Stimulated activated CD4-positive, alpha-beta T cell treated with anti-CD3 and anti-CD28 coated beads, Interleukin-2, amount 100 ng/mL, for 24 hours (primary cell): ENCODE measurements at places on chromosomes 12 and 14.

- DNase-seq: no peak
These were observed 153.1 kb downstream of the TMEM117 start for GRCh38 chr12:43988838-43989560.

- no peak for DNase-seq
These were observed 89.3 kb upstream of the SLC38A4 start for GRCh38 chr12:46915082-46915481.

DNA sequence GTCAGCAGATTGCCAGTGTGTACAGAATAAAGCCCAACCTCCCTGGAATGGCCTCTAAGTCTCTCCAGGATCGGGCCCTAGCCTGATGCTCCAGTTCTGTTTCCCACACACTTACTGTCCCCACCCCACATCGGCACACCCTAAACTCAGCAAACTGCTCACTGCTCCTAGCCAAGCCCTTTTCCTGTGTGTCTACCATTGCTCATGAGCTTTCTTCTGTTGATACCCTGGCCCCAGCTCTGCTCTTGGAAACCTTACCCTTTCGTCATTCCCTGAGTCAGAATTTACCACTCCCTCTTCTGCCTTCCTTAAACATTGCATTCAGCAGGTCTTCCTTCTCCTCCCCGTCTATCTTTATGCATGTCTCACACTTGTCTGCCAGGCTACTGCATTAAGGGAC lies 158.9 kb downstream of the TMX1 start:
- no peak for DNase-seq

DNA sequence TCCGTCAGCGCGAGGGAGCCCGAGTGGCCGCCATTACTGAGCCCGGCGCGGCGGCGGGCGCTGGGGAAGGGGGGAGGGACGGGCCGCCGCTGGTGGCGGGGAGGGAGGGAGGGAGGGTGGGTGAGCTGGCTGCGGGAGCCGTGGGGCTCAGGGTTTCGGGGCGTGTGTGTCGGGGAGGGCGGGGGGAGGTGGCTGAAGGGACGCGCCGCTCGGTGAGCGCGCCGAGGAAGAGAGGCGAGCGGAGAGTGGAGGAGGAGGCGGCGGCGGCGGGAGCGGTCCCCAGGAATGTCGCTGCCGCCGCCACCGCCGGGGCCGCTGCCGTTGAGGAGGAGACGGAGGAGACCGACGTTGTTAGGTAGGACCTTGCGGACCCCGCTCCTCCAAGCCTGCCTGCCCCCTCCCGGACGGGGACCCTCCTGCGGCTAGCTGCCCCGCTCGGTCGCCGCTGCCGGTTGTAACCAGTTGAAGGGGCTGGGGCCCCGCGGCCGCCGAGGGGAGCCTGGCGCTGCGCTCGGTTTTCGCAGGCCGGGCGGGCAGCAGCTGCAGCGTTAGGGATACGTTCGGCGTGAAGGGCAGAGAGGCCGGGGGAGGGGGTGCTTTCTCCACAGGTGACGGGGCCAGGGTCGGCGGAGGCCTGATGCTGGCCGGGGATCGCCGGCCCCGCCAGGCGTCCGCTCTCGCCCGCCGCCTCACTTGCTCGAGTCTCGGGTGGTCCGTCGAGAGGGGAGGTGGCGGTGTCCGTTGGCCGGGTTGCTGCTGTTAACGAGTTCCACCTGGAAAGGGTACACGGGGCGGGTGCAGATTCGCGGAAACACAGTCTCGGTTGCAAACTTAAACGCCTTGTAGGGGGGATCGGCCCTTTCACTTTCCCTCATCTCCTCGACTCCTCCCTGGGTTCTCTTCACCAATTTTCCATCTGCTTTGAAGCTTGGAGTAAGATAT lies at the start of gene ARHGAP5:
Gene ARHGAP5, plus strand, starts transcription at position 224 of the 942 bp plus-strand sequence. CDS start 13,366 bp downstream, outside the sequence.
- DNase-seq: peak; percentile 51

- DNase-seq: no peak
These were observed 57.7 kb downstream of the ATP2A2 start for GRCh38 chr12:110338754-110339153.

GRCh38 chr12:129753586-129753985 lies 150.2 kb downstream of the TMEM132D start:
- no peak for DNase-seq

GRCh38 chr12:56116267-56117081 lies at the start of gene RPL41:
RPL41 (plus strand) TSS chr12:56116633.
- peak; percentile 94 for DNase-seq

DNA sequence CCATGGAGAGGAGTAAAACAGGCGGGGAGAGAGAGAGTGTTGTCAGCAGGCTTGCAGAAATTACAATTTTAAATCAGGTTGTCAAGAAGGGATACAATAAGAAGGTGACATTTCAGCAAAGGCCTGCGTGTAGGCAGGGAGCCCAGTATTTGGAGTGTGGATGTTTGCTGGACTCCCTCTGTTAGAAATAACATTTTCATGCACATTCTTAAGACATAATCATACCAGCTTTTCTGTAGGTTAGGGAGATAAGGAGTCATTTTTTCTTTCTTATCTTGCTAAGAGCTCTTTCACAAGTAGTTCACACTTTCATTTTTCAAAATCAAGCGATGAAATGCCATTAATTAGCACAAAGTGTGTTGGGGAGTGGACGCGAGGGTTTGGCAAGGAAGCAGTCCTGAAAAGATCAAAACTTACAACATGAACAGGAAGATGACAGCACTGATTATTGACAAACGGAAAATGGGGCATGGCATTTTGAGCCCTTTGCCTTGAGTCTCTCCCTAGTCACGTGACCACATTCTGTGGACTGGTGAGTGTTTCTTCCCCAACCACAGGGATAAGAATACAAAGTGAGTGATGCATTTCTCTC lies 160.2 kb downstream of the DAD1 start:
- DNase-seq: no peak

DNA sequence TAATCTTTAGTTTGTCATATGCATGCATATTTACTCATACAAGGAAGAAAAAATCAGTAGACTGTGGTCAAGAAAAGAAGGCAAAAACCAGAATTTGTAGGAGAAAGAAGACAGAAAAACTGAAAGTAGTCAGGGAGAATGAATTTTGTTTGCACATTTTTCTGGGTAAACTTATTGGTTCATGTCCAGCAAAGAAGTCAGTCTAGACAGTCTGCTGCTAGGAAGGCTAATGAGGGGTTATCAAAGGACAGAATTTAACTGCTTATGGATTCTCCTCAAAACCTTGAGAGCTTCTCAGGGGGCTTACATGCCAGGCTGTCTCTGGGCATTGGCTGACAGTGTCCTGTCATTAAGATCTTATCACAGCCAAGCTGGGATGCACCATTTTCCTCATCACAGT lies 293.9 kb downstream of the RPAP3 start:
- no peak for DNase-seq

DNA sequence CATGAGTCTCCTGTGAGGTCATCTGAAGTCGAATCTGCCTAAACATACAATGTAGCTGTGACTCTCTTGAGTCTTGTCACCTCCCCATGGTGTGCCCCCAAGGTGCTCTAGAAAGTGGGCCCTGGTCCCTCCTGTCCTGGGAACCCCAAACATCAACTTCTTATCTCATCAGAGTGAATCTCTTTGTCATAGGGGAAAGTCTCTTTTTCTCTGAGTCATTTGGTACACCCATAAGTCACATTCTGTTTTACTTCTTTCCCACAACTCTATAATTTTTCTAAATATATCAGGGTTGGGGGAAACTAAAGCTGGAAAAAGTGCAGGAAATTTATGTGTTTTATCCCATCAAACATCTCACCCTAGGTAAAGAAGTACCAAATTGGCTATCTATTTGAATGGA lies 12.9 kb downstream of the SDR9C7 start:
- DNase-seq: no peak

DNA sequence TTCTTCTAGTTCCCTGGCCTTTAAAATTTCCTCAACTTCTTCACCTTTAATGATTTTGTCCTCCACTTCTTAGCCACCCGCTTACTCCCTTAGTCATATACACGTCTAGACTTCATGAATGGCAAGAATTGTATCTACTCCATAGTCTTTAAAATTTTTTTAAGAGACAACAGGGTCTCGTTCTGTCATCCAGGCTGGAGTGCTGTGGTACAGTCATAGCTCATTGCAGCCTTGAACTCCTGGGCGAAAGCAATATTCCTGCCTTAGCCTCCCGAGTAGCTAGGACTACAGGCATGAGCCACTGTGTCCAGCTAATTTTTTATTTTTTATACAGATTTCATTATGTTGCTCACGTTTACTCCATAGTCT lies 47.9 kb downstream of the BBS10 start:
- DNase-seq: no peak

DNA sequence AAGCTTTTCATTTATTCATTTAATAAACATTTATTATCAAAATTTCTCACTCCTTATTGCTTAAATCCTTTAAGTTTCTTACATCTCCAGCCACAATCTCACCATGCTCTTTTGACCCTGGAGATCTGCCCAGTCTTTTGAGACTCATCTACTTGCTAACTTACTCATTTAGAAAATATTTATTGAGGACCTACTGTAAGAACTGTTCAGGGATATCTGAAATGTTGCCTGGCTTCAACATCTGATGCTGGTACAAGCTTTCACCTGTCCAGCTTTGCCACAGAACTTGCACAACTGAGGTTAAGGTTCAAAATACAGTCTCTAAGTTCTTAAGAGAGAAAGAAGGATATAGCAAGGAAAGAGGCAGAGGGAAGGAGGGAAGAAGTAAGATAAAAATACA lies 17.5 kb upstream of the GXYLT1 start:
- no peak for DNase-seq

GRCh38 chr14:51073731-51074130 lies 21.2 kb downstream of the TRIM9 start:
- DNase-seq: no peak

DNA sequence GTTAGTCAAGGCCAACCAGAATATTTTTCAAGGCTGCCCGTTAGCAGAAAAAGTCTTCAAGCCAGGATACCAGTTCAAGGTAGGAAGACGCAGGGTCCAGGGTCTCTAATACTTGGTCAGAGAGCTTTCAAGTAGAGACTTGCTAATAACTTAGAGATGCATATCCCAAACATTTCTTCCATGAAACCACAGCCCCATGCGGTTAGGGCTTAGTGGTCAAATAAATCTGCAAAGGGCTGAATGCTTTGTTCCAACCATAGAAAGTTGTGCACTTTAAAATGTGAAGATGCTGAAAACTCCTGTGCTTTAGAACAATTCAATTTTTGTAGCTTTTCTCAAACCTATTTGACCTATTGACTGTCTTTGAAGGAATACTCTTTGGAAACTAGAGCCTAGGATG lies 208.9 kb downstream of the PIK3C2G start:
- DNase-seq: no peak

GRCh38 chr12:49188201-49188915 lies 522 bp downstream of the TUBA1A start:
- peak; percentile 79 for DNase-seq

GRCh38 chr14:80116157-80116556 lies 95.1 kb downstream of the DIO2 start:
- no peak for DNase-seq

GRCh38 chr14:93953263-93953662 lies 23.1 kb downstream of the ASB2 start:
- DNase-seq: no peak

DNA sequence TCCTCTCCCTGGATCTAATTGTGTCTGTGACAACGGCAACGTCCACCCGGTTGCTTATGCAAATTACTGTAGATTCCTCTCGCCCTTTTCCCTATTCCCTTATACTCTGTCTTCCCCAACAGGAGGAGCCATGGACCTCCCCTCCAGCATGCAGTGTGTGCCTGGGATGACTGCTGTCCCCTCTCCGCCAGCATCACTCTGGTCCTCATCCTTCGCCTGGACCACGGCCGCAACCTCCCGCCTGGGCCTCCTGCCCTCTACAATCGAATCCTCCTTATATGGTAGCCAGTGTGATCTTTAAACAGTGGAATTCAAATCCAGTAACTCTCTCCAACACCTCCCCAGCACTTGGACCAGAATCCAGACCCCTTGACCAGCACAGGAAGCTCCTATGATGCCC lies 30.6 kb upstream of the PRIMA1 start:
- DNase-seq: no peak

GRCh38 chr12:48447755-48448154 lies 24.6 kb upstream of the ANP32D start:
- no peak for DNase-seq

GRCh38 chr12:50110762-50111351 lies 1.2 kb upstream of the COX14 start:
- DNase-seq: no peak

DNA sequence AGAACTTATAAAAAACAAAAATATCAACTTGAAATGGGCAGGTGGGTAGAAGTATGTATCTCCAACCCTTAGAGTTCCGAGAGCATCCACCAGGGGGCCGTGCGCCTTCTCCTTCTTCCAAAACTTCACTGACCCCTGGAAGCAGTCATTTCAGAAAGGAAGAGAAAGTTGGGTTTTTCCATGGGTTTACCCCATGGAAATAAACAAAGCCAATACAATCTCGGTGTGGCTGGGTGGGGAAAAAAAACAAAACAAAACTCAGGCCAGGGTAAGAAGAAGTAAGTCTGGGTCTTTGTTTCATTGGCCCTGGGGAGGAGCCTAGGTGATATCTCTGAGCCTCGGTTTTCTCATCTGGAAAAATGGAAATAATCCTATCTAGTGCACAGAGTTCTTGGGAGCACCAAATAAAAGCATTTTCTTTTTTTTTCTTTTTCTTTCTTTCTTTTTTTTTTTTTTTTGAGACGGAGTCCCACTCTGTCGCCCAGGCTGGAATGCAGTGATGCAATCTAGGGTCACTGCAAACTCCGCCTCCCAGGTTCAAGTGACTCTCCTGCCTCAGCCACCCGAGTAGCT lies 33.6 kb upstream of the HNF1A start:
- DNase-seq: peak; percentile 82

DNA sequence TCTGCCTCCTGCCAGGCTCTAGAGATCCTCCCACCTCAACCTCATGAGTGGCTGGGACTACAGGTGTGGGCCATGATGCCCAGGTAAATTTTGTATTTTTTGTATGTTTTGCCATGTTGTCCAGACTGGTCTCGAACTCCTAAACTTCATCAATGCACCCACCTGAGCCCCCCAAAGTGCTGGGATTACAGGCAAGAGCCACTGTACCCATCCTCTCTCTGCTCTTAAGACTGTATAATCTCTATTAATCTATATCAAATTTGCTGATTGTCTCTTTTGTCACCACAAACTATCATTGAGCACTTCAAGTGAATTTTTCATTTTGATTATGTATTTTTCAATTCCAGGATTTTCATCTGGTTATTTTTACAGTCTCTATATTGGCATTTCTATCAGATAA lies 440.3 kb downstream of the NOVA1 start:
- no peak for DNase-seq

GRCh38 chr12:24839268-24839791 lies 109.6 kb downstream of the BCAT1 start:
- peak; percentile 79 for DNase-seq

DNA sequence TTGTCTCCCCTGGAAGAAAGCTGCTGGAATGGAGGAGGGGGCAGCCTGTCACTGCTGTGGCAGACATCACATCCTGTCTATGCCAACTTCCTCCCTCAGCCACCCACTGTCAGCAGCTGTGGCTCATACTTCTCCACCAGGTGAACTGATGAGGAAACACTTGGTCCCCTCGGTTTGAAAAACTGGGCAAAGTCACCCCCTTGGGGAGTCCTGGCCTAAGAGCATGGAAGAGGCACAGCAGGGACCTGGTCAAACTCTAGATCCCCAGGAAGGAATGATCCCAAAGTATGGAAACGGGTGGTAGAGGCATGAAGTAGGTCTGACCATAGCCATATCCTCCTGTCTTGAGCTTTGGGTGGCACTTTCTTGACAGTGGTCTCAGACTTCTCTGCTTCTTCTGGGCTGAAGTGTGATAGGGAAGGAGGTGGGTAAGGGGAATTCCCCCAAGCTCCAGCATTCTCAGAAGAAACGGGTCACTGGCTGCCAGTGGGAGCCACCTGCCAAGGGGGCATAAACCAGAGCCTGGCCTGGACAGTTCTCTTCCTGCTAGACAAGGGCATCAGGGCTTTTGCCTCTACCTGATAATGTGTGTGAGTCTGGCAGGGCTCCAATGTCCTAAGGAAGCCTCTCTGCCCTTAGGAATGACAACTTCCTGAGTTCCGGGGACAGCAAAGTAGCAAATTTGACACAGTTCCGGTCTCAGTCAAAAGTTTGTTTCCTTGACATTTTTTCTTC lies 36.0 kb downstream of the FMNL3 start:
- peak; percentile 48 for DNase-seq
